ENCODE measurements at places on chromosomes 3 and 15. TPM values are rescaled to one million over a fixed set of nuclear protein-coding genes. Genes with fewer than 3 reads are reported as not detected.

FETUB gene
- not detected for total RNA-seq

MAP6D1 gene
- total RNA-seq: 1.6 TPM

PTX3 gene
- total RNA-seq: 0.23 TPM

NR1D2 gene
- 2.7 TPM for total RNA-seq

C3orf85 gene
- total RNA-seq: not detected

GRCh38 chr3:171286580-171287249 lies 173.5 kb downstream of the TNIK start:
- no peak for DNase-seq

DNA sequence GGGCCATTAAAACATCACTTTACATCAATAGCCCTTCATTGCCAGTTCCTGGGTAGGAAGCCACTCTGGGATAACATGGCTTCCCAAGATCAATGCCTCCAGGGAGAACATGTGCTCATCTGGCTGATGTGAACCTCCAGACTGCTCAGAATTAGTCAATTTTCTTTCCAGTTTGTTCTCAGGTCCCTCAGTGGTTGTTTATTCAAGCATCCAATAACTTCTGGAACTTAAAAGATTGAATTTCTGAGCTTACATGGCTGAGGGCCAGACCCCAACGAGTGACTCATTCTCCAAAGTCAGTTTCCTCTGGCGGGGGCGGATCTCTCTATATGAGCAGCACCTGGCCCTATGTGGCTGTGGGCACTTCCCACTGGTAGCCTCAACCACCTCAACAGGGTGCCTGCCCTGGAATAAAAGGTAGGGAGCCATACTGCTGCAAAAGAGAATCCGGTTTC lies 34.0 kb downstream of the LYZL4 start:
- DNase-seq: peak; percentile 87

DNA sequence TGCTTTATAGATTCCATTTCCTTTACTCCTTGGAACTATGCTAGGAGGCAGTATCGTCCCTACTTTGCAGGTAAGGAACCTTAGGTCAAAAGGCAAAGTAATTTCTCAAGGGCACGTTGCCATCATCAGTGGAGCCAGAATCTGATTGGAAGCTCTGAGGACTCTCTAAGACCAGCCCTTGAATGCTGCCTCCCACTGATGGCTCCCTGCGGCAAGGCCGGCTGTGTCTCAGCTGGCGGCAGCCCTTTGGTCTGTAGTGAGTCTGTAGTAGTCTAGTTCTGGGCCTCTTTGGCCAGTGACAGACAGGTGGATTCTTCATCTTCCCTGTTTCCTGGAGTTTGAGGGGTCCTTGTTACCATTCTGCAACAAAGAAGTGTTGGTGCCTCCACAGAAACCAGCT lies 76.2 kb downstream of the PCCB start:
- no peak for DNase-seq

DNA sequence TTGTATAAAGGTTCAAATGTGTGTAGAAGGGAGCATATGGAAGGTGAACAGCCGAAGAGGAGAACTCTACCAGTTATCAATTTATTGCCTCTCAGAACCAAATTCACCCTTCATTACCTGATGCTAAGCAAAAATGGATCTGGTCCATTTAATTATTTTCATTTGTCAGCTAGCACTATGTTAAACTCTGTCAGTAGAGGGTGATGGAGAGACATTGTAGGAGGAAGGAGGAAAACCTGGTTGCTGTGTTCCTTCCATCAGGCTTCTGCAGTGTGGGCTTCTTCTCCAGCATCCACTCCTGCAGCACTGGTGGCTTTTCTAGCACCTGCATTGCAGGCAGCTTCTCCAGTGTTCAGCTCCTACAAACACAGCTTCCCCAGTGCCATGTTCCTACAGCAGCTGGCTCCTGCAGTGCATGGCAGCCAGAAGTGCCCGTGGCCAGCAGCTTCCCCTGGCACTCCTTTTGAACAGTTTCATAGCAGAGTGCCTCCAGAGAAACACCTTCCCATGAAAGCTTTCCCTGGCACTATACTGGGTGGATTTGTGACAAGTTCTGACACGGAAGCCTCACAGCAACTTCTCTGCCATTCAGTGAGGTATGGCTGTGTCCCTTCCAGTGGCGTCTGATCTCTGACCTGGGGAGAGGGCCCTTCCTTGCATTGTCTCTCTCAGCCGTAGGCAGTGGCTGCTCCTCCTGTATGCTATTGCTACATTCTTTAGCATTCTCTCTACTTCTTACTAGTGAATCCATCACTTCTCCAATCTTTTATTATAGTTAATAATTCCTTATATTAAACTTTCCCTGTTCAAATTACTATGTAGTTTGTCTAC lies 14.6 kb upstream of the IL17RD start:
- no peak for DNase-seq

Data from activated CD4-positive, alpha-beta T cell treated with anti-CD3 and anti-CD28 coated beads for 36 hours (primary cell).